ENCODE measurements at places on chromosomes 2 and 18.

DNA sequence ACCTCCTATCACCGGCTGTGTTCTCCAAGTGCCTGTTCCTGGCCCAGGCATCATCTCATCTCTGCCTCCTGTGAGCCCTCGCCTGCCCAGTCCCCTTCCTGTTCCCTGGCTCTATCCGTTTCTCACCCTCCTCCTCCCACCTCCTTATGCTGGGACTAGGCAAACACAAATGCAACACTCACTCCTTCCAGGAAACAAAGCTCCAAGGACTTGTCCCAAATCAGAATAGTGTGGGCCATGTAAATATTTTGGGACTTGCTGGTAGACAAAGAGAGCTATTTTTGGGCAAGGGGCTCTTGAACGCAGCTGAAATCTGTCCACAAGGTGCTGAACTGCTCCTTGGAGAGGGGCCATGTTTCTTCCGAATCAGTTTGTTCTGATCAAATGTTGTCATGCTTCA lies 25.3 kb downstream of the MBP start:
- no peak for DNase-seq

DNA sequence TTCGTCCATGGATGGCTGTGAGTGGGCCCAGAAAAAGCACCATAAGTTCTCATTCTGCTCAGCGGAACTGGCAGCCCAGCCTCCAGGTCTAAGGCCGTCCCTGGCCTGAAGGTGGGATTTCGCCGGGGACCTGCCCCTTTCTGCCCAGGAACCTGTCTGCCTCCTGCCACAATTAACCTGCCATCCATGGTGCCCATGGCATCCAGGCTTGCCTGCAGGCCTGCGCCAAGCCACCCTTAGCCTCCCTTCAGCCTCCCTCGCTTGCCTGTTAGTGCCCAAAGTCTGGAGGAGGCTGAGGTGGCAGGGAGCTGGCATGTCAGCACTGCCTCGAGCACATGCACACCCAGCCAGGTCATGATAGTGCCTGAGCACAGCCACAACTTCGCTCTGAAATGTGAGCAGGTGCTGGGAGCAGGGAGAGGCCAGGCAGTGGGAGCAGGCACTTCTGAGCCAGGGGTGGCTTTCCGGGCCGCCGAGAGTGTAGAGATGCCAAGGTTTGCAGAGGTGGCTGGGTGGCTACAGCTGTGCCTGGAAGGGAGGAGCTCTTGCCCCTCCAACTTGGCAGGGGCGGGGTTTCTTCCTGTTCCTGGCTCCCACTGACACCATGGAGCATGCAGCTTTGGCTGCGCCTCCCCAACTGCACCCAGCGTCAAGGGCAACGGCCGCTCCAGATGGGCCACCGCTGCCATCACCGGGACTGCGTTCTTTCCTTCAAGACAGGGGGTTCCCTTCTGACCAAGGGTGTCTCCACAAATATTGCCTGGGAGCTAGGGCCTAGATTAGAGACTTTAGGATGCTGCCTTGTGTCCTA lies 648.9 kb upstream of the VRK2 start:
- DNase-seq, result no peak

- no peak for DNase-seq
Observed at GRCh38 chr2:75540994-75541393, 19.7 kb downstream of the EVA1A start.

DNA sequence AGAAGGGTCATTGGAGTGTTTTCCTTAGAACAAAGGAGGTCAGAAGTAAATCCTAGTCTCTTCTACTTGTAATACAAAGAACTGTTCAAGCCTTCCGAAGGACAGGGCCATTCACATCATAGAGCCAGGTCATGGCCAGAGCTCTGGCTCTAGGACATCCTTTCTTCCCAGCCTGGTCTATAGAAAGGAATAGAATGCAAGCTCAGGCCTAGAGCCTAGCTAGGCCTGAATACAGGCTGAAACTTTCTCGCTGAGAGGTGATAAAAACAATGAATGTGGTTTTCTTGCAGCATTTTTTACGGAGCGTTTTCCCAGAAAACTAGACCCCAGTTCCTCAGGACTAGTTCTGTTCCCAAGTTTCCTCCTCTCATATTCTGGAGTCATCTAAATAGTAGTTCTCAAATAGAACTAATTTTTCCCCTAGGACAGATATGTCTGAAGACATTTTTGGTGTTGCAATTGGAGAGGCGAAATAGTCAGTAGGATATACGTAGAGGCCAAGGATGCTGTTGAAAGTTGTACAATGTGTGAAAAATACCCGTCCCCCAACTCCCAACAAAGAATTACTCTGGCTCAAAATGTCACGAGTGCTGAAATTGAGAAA lies 6.8 kb downstream of the UGT1A6 start:
- DNase-seq, result no peak

- no peak for DNase-seq
Observed at GRCh38 chr2:123438251-123438650, 586.8 kb upstream of the CNTNAP5 start.

- no peak for DNase-seq
Observed at GRCh38 chr18:25125680-25126079, 226.3 kb downstream of the ZNF521 start.

DNA sequence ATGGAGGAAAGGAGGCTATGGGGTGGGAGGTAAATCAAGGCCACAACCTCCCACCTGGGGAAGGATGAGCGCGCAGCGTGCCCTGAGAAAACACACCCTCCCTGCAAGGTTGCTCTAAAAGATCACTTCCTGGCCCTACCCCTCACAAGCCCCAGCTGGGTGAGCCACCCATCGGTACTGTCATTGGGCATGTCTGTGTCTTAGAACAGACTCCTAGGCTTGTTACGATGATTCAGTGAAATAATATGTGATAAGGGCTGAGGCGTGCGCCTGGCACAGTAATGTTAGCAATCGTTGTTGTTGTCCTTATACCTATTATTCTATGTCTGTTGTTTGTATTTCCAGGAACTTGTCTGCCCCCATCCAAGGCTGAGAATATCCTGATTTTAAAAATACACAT lies 175.1 kb downstream of the ZFP36L2 start:
- DNase-seq, result peak; percentile 30

- DNase-seq, result no peak
Observed at GRCh38 chr2:148796735-148797512, 78.1 kb upstream of the KIF5C start.

GRCh38 chr2:7816944-7817343 lies 864.9 kb upstream of the ID2 start:
- DNase-seq, result no peak

DNA sequence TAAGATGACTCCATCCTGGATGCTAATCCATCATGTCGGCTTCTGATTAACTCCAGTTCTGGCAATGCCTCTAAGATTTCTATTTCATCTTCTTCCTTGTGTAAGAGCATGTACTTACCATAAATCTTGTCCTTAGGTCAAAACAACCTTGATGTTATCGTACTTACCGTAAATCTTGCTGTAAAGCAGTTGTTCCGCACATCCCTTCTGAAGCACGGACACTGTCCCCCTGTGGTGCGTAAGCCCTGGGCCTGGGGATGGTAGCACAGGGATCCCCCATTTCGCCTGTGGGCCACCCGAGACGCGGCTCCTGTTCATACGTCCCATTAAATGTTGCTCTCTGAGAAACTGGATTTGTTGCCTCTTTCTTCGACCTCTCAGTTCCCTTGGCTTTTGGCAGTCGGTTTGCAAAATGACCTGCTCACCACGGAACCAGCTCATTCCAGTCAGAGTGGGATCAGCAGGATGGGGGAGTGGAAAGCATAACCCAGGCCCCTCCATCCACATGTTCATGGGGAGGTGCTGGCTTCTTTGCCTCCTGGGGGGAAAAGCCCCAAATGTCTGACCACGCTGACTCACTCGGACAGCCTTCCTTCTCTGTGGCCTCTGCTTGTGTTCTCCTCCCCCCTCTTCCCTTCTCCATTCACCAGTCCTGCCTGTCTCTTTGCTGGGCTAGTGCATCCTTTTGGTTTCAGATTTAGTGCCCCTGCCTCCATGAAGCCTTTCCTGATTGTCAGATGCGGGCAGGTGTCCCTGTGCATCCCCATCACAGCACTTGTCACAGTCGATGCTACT lies 49.9 kb downstream of the RAB31 start:
- DNase-seq, result peak; percentile 30

- no peak for DNase-seq
Observed at GRCh38 chr2:75186821-75187220, 12.5 kb downstream of the TACR1 start.

DNA sequence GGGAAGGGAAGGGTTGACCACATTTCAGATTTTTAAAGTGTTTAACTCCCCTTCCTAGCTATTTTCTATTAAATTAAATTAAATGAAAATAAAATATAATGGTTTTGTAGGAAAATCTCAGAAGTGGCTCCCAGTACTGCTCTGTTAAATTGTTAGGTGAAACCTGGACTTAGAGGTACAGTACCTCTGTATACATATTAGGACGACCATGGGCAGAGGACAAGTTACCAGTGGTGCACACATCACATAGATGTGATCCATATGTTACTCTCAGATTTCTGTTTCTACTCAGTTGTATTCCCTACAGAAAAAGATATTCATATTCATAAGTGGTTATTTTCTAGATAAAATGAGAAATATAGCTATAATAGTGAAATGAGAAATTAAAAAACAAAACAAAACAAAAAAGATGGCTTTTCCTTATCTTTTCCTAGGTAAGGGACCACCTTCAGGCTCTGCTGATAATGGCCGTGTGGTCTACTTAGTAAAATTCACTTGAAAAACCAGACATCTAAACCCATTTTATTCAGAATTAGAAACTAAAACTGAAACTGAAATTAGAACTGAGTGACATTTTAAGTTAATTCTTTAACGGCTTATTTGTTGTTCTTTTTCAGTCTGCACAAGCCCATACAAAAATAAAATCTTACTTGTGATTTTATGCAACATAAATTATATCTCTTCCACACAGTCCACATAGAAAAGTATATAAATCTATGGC lies 832.5 kb upstream of the CHAC2 start:
- no peak for DNase-seq

DNA sequence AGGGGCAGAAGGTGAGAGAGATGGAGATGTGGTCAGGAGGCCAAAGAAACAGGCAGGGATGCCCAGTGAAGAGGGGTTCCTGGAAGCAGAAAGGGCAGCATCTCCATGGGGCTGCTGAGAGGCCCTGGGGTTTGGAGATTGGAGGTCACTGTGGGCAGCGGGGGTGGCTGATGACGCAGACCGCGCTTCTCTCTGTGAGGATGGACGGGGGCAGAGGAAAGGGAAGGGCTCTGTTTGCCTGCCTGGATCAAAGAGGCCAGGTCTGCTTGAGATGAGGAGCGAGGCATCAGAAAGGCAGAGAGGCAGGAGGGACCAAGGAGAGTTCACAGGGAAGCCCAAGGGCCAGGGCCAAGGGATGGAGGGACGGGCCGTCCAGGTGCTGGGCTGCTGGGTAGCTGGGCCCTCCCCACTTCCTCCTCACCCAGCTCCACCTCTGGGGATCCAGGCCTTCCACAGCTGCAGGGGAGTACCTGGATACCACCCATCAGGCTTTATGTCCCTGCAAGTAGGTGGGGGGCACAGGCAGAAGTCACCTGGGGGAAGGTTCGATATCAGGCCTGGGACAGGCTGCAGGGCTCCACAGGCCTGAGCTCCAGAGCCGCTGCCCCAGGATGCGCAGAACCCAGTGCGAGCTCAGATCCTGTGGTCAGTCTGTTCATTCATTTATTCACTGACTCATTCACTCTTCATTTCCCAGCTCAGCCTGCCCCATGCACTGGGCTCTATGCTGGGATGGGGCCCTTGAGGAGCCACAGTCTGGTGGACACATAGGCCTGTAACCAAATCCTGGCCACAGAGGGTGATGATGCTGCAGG lies 30.6 kb downstream of the ADRA2B start:
- DNase-seq, result no peak

DNA sequence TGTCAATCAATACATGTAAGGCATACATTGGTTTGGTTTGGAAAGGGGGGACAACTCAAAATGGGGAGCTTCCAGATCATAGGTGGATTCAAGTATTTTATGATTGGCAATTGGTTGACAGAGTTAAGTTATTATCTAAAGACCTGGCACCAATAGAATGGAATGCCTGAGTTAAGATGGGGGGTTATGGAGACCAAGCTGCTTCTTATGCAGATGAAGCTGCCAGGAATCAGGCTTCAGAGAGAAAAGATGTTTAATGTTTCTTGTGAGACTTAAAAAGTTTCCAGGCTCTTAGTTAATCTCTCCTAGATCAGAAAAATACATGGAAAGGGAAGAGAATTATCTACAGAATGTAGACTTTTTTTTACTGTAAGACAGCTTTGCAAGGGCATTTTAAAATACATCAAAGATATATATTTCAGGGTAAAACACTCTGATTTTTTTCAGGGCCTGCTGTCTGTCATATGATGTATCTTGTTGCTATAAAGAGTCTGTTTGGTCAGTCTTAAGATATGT lies 1343.2 kb upstream of the LRRTM1 start:
- DNase-seq, result no peak

GRCh38 chr2:168601741-168602140 lies 145.7 kb downstream of the CERS6 start:
- DNase-seq, result peak; percentile 51

GRCh38 chr2:204971206-204971907 lies 426.1 kb downstream of the PARD3B start:
- no peak for DNase-seq

GRCh38 chr18:61371111-61371510 lies 37.9 kb downstream of the CDH20 start:
- no peak for DNase-seq

- DNase-seq, result no peak
Observed at GRCh38 chr2:30694286-30695055, 112.8 kb downstream of the CAPN13 start.

DNA sequence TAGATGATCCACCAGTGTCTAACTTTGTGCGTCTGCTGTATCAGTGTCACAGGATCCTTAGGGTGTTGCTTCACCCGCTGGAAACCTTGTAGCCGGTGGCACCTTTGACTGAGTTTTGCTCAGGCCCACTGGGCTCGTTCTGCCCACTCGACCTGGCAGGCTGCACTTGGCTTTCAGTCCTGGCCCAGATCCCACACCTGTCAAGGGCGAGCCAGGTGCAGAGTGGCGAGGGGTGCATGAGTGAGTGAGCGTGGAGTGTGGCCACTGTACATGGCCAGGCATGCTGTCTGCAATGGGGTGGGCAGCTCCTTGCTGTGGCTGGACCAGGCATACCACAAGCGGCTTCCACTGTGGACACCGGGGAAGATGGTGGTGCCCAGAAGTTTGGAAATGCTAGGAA lies 179.0 kb downstream of the FAM210A start:
- DNase-seq, result no peak

DNA sequence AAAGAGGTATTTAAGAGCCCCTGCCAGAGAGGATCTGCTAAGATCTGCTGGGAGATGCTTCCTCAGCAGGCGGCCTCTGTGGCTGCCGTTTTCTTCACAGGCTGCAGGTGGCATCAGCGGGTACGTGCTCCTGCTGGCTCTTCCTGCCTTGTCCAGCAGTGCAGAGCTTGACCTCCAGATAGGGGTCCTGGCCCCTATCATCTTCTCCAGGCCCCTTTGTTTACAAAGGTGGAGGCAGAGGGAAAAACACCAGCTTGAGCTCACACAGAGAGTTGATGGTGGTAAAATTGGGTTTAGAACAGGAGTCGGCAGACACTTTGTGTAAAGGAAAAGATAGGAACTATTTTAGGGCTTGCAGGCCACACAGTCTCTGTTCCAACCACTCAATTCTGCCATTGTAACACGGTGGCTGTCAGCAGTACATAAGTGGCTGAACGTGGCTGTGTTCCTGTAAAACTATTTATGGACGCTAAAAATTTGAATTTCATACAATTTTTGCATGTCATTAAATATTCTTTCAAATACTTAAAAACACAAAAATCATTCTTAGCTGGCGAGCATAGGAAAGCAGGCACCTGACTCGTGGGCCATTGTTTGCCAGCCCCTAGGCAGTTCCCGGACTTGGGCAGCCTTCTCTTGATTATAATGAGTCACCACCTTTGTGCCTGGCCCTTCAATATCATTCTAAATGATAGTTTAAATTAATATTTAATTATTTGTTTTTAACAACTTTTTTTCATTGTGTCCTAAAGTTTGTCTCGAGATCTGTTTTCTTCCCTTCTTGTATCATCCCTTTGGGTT lies 98.2 kb upstream of the B3GNT7 start:
- peak; percentile 80 for DNase-seq

All from hematopoietic multipotent progenitor cell treated with erythropoietin and hydrocortisone succinate and interleukin-3 and kit ligand, for 4 days (in vitro differentiated cells).